ENCODE measurements at places on chromosomes 5 and 9.

DNA sequence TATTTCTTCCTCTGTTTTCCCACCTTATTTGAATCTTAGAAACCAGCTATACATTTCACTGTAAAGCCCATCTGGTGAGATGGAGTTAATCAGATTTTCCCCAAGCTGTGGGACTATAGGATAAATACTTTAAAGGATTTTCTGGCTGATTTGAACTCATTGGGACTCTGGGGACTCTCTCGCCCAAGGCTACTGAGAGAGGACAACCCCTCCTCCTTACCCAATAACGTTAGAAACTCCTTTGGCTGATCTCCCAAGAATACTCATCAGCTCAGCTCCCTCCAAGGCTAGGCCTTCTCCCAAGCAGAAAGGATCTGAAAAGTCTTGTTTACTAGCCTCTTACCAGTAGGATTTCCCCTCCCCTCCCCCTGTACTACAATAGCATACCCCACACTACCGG lies 1.5 kb upstream of the GLRA1 start:
- peaks cover 10% of the 10 kb centered on the region for H3K27me3 ChIP-seq
- H3K27ac ChIP-seq: no peak overlapping the region

DNA sequence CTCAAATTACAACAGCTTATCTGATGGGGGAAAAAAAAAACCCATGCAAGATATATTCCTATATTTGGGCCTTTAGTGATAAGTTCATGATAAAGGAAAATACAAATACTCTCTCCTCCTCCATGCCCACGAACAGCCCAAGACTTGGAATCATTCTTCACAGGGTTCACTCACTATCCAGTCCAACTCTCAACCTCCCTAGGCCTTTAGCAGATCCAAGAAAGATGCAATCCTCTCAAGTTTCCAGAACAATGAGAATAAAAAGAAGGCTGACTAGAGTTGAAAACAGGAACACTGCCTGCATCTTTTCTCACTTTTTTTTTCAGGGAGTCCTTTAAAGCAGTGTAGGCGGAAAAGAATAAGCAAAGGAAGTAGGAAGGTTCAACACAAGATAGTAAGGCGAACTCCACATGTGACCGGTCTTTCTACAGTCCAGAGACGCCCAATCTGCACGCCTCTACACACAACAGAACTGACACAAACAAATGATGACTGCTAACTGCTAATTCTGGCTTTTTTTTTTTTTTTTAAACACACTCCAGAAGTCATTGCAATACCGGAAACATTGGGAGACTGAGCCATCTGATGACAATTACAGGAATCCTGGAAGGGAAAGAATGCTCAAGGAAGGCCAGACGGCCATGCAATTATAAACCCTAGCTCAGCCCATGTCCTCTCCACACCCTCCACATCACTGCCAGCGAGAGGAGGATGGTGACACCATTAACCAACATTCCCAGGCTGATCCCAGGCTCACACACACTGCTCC lies 75.4 kb downstream of the BNC2 start:
- DNase-seq: no peak
- H3K27ac ChIP-seq: no peak overlapping the region
- no peaks in the 10 kb centered on the region for H3K36me3 ChIP-seq

GRCh38 chr9:97809666-97810344 lies 43.2 kb upstream of the FOXE1 start:
- no peak for DNase-seq
- H3K4me3 ChIP-seq: no peak overlapping the region
- no peaks in the 10 kb centered on the region for H3K4me1 ChIP-seq
- H3K36me3 ChIP-seq: no peaks in the 10 kb centered on the region
- no peak overlapping the region for H3K27ac ChIP-seq

GRCh38 chr9:77807281-77807683 lies 159.2 kb upstream of the GNA14 start:
- no peak overlapping the region for H3K4me3 ChIP-seq
- peaks cover 4% of the 10 kb centered on the region for H3K36me3 ChIP-seq
- no peaks in the 10 kb centered on the region for H3K27me3 ChIP-seq
- H3K4me1 ChIP-seq: peaks cover 12% of the 10 kb centered on the region

DNA sequence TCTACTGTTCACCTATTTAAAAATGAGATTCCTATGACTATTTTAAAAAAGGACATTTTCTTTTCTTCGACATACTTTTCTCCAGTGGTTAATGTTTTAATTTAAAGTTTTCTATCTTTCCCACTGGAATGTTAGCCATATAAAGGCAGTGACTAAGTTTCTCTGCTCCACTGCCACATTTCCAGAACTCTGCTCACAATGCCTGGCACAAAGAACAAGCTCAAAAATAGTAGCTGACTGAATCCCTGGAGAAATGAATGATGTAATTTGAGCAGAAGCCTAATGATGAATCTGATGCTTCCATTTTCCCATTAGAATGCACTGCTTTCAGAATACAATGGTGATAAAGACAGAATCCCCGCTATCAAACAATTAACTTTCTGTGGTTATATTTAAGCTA lies 817.8 kb downstream of the MTRR start:
- H3K27ac ChIP-seq: no peak overlapping the region
- no peaks in the 10 kb centered on the region for H3K36me3 ChIP-seq
- no peaks in the 10 kb centered on the region for H3K4me1 ChIP-seq
- no peak for DNase-seq

DNA sequence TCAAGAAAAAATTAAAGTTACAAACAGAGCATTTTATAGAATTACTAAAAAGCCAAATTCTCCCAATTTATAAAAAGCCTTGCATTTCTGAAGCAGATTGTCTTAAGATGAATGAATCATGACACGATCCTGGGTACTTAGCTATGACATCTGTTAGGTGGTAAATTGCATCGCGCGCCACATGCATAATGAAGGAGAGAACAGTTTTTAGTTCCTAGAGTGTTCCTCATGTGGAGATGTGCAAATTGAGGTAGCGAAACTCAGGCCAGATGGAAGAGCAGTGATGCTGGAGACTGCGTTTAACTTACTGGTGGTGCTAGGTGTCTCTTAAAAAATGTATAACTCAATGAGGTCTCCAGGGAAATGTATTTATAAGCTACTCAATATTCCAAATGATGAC lies 516.1 kb downstream of the EFNA5 start:
- no peak overlapping the region for H3K4me3 ChIP-seq
- no peaks in the 10 kb centered on the region for H3K4me1 ChIP-seq
- no peak for DNase-seq
- H3K27me3 ChIP-seq: no peaks in the 10 kb centered on the region
- no peaks in the 10 kb centered on the region for H3K36me3 ChIP-seq
- H3K27ac ChIP-seq: no peak overlapping the region

GRCh38 chr9:98900725-98901124 lies 43.0 kb upstream of the COL15A1 start:
- DNase-seq: no peak
- H3K36me3 ChIP-seq: no peaks in the 10 kb centered on the region
- no peaks in the 10 kb centered on the region for H3K4me1 ChIP-seq
- H3K27me3 ChIP-seq: no peaks in the 10 kb centered on the region
- H3K4me3 ChIP-seq: no peak overlapping the region
- no peak overlapping the region for H3K27ac ChIP-seq

DNA sequence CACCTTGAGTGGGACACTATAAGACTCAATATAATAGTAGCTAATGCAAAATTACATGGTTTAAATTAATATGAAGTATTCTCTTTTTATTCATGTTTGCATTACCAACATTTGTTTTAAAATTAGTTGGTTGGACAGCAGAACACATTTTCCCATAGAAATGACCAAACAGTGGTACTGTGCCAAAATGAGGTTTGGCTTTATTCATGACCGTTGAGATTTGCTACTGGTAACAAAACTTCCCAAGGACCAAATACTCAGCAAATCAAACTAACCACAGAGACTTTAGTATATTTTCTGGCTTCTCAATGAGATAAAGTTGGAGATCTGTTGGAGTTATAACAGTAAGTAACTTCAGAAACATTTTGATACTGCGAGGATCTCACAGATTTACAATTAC lies 637.8 kb upstream of the MEF2C start:
- H3K27ac ChIP-seq: no peak overlapping the region
- H3K36me3 ChIP-seq: no peaks in the 10 kb centered on the region
- no peak for DNase-seq
- no peaks in the 10 kb centered on the region for H3K27me3 ChIP-seq
- no peak overlapping the region for H3K4me3 ChIP-seq
- no peaks in the 10 kb centered on the region for H3K4me1 ChIP-seq

GRCh38 chr9:72333197-72333596 lies 31.8 kb downstream of the ZFAND5 start:
- H3K27me3 ChIP-seq: no peaks in the 10 kb centered on the region
- no peak overlapping the region for H3K27ac ChIP-seq
- no peak for DNase-seq

- no peak overlapping the region for H3K4me3 ChIP-seq
- DNase-seq: no peak
- H3K4me1 ChIP-seq: no peaks in the 10 kb centered on the region
- H3K27ac ChIP-seq: no peak overlapping the region
These were observed 244.5 kb downstream of the EFNA5 start for GRCh38 chr5:107426209-107426608.

DNA sequence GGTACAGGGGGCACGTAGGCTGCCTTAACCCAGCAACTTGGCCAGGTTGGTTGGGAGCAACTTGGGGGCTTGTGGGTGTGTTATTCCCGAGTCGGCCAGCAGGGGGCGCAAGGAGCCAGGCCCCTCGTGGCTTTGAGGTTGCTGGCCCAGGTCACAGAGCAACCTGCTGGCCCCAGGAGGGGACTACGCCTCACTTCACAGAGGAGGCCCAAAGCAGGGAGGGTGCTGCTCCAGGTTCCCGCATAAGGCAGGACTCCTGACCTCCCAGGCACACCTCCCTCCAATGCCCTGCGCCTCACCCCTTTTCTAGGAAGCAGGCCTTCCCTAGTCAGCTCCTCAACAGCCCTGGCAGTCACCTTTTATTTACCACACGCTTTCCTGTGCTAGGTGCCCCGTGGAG lies 18.1 kb downstream of the KYAT1 start:
- H3K36me3 ChIP-seq: no peaks in the 10 kb centered on the region
- peak; percentile 80 for DNase-seq
- no peaks in the 10 kb centered on the region for H3K4me1 ChIP-seq
- H3K27me3 ChIP-seq: no peaks in the 10 kb centered on the region
- no peak overlapping the region for H3K4me3 ChIP-seq

- no peaks in the 10 kb centered on the region for H3K4me1 ChIP-seq
- no peak overlapping the region for H3K27ac ChIP-seq
- H3K36me3 ChIP-seq: no peaks in the 10 kb centered on the region
- H3K4me3 ChIP-seq: no peak overlapping the region
- no peak for DNase-seq
These were observed 29.8 kb downstream of the BAAT start for GRCh38 chr9:101354765-101355708.

DNA sequence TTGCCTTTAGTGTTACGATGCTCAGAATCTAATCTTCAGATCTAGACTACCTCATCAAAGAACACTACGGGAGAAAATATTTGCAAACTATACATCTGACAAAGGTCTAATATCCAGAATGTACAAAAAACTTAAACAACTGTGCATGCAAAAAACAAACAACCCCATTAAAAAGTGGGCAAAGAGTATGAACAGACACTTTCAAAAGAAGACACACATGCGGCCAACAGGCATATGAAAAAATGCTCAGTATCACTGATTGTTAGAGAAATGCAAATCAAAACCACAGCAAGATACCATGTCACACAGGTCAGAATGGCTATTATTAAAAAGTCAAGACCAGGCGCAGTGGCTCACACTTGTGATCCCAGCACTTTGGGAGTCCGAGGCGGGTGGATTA lies 31.0 kb upstream of the MEGF9 start:
- no peaks in the 10 kb centered on the region for H3K27me3 ChIP-seq
- H3K4me3 ChIP-seq: no peak overlapping the region
- H3K27ac ChIP-seq: no peak overlapping the region
- DNase-seq: no peak
- no peaks in the 10 kb centered on the region for H3K36me3 ChIP-seq

DNA sequence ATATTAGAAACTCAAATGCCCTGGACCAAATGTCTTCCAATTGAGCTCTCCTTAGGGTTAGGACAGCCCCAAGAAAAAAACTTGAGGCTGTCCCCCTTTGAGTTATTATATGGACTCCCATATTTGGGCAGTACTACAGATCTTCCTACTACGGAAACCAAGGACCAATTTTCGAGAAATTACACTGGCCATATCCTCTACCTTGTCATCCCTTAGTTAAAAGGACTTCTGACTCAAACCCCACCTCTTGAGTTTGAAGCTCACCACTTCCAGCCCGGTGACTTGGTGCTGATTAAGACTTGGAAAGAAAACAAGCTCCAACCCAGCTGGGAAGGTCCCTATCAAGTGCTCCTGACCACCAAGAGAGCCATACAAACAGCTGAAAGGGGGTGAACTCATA lies 497.0 kb upstream of the GRAMD2B start:
- H3K36me3 ChIP-seq: no peaks in the 10 kb centered on the region
- H3K4me3 ChIP-seq: no peak overlapping the region
- H3K27me3 ChIP-seq: no peaks in the 10 kb centered on the region
- DNase-seq: no peak
- H3K27ac ChIP-seq: no peak overlapping the region
- no peaks in the 10 kb centered on the region for H3K4me1 ChIP-seq

- no peaks in the 10 kb centered on the region for H3K27me3 ChIP-seq
These were observed 837.1 kb upstream of the C9orf72 start for GRCh38 chr9:28410411-28410810.

GRCh38 chr9:126857261-126857960 lies 3.0 kb upstream of the ZBTB34 start:
- H3K4me1 ChIP-seq: peaks cover 19% of the 10 kb centered on the region
- no peak overlapping the region for H3K27ac ChIP-seq
- no peaks in the 10 kb centered on the region for H3K27me3 ChIP-seq
- no peak overlapping the region for H3K4me3 ChIP-seq

- DNase-seq: no peak
- no peaks in the 10 kb centered on the region for H3K27me3 ChIP-seq
- H3K27ac ChIP-seq: no peak overlapping the region
- no peaks in the 10 kb centered on the region for H3K4me1 ChIP-seq
- H3K36me3 ChIP-seq: no peaks in the 10 kb centered on the region
- no peak overlapping the region for H3K4me3 ChIP-seq
These were observed 237.7 kb downstream of the ADAMTS6 start for GRCh38 chr5:65244031-65244430.

DNA sequence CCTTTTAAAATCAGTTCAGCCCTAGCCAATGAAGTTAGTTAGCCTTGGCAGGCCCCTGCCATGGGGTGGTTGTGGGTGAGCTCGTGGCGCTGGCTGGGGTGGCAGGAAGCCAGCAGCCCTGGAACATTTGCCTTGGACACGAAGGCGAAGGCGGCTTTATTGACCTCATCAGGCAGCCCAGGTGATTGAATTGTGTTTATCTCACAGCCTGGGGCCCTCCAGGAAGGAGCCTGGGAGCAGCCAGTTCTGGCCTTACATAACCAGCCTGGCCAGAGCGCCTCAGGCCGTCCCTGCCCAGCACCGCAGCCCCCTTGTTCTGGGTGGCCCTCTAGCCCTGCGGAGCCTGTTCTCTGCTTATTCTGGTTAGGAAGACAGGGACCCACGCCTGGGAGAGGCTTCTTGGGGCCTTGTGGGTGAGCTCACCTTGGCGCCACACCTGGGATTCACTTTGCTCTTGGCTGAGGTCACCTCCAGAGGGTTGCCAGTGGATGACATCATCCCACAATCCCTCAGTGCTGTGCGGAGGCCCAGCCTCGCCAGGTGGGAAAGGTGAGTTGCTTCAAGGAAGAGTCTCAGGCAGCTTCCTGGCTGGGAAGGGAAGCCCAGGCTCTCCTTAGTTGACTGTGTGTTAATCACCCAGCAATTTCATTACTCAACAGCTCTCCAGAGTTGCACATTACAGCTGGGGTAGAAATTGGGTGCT lies 54.4 kb upstream of the RPL26L1 start:
- no peaks in the 10 kb centered on the region for H3K27me3 ChIP-seq
- peak overlapping the region; percentile 77 for H3K27ac ChIP-seq
- no peak for DNase-seq
- no peak overlapping the region for H3K4me3 ChIP-seq
- no peaks in the 10 kb centered on the region for H3K4me1 ChIP-seq
- peaks cover 48% of the 10 kb centered on the region for H3K36me3 ChIP-seq
